MG63 (cell line): ENCODE measurements at places on chromosomes 7 and 10.

DNA sequence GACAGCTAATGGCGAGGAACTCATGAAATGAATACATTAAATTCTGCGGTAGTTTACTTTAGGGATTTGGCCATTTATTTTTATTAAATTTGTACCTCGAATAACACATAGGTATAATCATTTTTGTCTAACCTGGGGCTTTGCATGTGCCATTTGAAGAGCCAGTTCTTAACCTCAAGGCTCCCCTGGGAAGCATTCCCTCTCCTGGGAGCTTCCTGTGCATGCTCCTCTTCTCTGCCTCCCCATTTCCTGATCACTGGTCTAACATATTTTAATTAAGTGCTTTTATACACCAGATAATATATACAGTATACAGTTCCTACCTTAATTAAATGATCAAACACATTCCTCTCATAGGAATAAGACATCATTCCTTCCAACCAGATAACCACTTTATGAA lies 183.9 kb upstream of the FZD1 start:
- DNase-seq: no peak

DNA sequence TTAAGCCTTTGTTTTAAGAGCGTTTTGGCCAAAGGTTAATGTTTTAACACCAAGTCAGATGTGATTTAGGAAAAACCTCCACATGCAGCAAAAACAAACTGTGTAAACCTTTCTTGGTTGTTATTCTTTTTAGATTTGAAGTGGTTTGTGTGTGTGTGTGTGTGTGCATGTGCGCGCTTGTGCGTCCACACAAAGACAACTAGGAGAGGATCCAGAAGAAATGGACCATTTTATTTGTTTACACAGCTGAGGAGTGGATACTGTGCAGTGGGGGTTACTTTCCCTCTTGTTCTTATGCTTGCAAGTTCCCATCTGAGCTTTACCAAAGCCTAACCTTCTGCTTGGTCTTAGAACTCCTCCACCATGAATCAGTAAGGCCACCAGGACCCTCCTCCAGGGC lies 20.0 kb downstream of the TCF7L2 start:
- no peak for DNase-seq

DNA sequence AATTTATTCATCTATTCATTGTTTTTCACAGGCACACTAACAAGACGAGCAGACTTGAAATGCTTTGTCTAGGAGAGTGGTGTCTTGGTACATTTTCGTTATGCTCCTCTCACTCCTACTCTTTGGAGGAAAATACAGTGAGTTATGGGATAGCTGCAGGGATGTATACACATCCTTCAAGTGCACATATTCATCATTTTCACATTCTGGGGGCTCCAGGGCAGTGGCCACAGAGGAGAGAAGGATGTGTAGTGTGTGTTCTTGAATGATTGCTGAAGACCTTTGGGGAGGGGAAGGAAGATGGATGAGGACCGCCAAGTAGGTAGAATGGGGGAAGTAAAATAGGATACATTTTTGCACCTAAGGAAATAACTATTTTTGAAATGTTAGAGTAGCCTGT lies 34.8 kb upstream of the ORC5 start:
- no peak for DNase-seq

GRCh38 chr7:2271273-2272026 lies 29.4 kb downstream of the NUDT1 start:
- DNase-seq: no peak

DNA sequence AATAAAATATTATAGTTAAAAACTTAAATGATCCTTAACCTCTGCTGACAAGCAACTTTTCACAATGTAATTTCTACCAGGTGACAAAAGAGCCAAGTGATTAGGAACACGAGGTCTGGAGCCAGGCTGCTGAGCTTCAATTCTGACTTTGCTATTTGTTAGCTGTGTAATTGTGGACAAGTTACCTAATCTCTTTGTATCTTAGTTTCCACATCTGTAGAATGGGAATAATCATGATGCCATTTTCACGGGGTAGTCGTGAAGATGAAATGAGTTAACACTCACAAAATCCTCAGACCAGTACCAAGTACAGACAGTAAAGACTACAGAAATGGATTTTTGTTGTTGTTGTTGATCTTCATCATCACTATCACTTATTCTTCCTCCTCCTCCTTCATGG lies 144.5 kb downstream of the SLC25A13 start:
- no peak for DNase-seq

- DNase-seq: no peak
Measured at GRCh38 chr10:34507217-34507616, 307.9 kb downstream of the PARD3 start.

GRCh38 chr10:1551636-1552338 lies 185.5 kb downstream of the ADARB2 start:
- no peak for DNase-seq

DNA sequence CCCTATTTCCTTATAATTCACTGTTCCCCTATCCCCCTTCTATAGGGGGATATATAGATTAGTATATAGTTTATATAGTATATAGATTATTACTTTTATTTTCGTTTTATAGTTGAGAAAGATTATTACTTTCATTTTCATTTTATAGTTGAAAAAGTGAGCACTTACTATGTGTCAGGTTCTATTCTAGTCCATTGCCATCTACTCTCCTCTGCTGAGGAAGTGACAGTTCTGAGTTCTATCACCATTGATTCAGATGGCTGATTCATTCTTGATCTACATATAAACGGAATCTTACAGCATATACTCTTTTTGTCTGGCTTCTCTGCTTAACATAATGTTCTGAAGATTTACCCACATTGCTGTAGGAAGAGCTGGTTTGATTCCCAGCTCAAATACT lies 20.7 kb upstream of the CAV2 start:
- DNase-seq: no peak

GRCh38 chr7:50858528-50859245 lies 76.0 kb upstream of the GRB10 start:
- DNase-seq: no peak

- no peak for DNase-seq
Measured at GRCh38 chr7:103668279-103668941, 222.4 kb upstream of the SLC26A5 start.

GRCh38 chr10:33800986-33801385 lies 466.5 kb upstream of the NRP1 start:
- no peak for DNase-seq

- no peak for DNase-seq
Measured at GRCh38 chr10:102682416-102682815, 31.8 kb downstream of the ARL3 start.

DNA sequence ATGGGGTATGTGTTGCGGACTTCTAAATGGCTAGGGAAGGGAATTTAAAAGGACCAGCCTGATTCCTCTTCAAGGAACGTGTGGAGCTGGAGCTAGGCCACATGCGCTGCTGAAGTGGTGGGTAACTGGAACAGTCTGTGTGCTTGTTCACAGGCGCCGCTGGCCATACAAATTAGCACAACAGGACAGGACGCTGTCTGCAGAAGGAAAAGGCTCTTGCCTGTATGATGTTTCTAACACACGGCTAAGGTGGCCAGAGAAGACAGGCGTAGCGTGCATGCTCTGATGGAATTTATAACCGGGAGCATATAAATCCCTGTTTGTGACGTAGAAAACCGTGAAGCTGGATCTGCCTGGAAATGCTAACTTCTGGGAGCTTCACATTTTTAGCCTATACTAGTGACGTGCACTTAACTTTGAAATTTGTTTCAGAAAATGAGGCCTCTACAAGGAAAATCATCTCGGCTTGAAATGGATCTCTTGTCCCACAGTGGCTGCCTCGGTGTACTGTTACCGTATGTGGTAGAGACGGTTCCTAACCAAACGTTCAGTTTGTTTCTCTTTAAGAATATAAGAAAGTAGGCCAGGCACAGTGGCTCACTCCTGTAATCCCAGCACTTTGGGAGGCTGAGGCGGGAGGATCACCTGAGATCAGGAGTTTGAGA lies 569.4 kb downstream of the PTPRN2 start:
- no peak for DNase-seq

DNA sequence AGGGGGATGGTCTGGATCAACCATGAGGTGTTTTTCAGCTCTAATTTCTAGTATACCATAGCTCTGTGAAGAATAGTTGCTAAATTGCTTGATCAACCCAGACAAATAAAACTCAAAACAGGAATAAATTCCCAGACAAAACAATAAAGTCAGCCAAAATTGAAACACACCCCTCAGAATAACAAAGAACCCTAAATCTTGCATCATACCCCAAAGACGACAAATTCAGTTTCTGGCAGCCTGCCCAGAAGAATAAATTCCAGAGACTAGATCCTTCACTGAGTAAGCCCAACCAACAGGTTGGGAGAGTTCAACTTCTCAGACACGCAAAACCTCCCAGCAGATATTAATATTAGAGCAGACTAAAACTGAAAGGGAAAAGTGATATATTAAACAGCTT lies 11.2 kb upstream of the SEM1 start:
- DNase-seq: no peak

GRCh38 chr10:53209944-53210611 lies 437.5 kb upstream of the MBL2 start:
- DNase-seq: no peak

DNA sequence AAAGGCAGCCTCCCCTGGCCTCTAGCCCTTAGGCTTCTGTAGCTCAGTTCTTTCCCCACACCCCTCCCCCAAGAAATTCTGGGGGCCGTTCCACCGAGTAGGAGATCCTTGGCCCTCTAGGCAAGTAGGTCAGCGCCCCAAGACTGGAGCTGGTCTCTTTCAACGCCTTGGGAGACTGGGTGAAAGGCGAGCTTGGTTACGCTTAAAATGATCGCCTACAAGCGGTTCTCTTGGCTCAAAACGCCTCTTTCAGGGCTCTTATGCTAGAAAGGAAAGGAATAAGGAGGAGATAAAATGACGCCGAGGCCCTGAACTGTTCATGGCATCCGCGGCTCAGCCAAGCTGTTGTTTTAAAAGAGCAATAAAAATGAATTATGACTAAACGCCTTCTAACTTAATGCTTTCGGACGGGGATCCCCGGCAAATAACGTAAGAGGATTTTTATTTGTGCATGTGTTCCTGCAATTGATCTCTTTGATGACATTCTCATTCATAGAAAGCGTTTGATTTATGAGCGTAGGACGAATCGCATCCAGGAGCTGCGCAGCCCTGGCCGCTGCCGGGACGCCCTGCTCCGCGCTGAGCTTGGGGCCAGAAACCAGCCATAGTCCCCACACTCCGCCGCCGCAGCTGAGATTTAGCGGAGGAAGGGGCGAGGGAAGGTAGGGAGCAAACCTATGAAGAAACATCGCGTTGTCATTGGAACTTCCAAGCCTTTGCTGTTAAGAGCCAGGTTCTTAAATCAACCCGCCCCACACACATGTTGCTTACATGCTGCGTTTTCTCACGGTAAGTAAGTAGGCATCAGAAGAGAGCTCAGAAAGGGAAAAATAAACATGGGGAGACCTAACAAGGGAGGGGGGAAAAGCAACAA lies 3.0 kb upstream of the HOXA1 start:
- no peak for DNase-seq

DNA sequence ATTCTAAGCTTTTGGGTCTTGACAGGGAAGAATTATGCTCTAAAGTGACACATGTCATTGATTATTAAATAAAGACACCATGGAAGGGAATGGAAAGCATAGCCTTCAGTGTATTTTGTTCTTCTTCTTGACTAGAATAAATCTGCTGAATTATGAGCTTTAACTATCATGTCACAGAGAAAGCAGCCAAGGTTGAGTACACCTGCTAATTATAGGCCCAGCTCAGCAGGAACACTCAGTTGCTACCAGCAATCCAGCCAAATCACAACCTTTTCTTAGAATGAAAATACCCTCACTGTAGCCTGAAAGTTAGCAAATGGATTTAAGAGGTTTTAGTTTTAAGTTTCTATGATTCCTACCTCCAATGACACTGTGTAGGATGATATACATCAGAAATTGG lies 225.3 kb upstream of the RHOBTB1 start:
- DNase-seq: no peak

DNA sequence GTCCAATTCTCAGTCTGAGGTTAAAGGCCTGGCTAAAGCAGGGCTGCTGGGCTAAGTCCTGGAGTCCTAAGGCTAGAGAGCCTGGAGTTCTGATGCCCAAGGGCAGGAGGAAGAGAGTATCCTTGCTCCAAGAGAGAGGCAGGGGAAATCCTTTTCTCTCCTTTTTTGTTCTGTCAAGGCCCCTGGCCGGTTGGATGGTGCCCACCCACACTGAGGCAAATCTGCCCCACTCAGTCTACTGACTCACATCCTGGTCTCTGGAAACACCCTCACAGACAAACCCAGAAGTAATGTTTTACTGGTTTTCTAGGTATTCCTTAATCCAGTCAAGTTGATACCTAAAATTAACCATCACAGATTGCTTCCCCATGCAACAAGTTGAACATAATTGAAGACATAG lies 23.0 kb downstream of the ZNF518A start:
- no peak for DNase-seq

GRCh38 chr7:96328016-96328415 lies 6.1 kb upstream of the SLC25A13 start:
- DNase-seq: no peak

DNA sequence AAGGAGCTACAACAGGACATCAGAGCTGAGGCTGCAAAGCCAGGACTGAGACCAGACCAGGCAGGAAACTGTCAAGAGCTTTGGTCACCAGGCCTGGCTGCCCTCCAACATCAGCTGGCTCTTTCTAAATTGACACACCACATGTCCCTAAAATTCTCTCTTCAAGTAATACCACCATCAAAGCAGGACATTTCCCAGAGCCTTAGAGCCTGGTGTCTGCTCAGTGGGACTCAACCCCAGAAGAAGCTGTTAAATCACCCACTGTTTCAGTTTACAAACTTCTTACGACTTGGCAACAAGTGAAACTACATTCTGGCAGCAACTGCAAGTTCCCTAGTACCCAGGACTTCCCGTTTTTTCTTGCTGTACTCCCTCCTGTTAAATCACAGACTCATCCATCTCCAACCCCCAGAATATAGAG lies 3.8 kb upstream of the IL6 start:
- peak; percentile 32 for DNase-seq

DNA sequence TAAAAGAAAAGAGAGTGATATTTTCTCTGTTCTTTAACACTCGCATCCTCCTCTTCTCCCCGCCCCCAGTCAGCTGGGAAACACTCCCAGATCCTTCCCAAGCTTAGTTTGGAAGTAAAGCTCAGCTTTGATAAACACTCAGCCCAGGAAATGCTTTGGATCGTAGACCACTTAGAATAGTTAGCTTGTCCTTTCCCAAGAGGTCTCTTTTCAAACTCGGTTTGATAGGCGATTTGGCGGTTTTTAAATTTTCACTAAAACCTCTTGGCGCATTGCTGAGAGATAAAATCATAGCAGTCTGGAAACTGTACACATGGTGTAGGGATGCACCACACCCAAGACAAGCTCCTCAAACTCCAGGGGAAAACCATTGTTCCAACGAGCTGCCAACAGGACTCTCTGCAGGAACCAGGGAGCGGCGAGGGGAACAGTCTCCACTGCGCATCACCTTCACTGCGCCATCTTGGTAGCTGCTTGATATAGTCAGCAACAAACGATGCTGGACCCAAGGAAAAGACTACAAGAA lies 22.3 kb downstream of the SMURF1 start:
- DNase-seq: no peak

- DNase-seq: no peak
Measured at GRCh38 chr10:97117372-97117771, 68.4 kb downstream of the SLIT1 start.

DNA sequence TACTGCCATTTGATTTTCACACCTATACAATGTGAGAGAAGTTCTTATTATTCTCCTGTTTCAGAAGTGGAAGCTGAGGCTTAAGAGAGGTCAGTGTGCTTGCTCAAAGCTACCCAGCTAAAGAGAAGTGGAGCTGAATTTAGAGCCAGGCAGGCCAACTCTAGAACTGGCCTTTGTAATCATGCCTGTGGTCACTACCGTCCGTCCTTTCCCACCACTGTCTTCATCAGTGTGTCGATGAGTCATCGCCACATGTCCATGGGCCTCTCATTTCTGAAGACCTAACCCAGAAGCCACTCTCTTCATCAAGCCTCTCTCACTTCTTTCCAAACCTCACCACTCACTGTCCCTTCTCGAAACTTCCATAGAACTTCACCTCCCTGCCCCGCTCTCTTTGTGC lies 237.8 kb downstream of the KIAA1217 start:
- DNase-seq: peak; percentile 62
